Activated CD4-positive, alpha-beta T cell treated with anti-CD3 and anti-CD28 coated beads, Interleukin-2, amount 50 U/mL, for 48 hours (primary cell): ENCODE measurements at places on chromosomes 4 and X.

- DNase-seq, result no peak
Observed at GRCh38 chrX:68761086-68761485, 67.7 kb upstream of the EFNB1 start.

DNA sequence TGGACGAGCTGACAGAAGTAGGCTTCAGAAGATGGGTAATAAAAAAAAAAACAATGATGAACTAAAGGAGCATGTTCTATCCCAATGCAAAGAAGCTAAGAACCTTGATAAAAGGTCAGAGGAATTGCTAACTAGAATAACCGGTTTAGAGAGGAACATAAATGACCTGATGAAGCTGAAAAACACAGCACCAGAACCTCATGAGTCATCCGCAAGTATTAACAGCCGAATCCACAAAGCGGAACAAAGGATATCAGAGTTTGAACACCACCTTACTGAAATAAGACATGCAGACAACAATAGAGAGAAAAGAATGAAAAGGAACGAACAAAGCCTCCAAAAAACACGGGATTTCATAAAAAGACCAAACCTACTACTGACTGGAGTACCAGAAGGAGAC lies 10.5 kb downstream of the NELFA start:
- no peak for DNase-seq

DNA sequence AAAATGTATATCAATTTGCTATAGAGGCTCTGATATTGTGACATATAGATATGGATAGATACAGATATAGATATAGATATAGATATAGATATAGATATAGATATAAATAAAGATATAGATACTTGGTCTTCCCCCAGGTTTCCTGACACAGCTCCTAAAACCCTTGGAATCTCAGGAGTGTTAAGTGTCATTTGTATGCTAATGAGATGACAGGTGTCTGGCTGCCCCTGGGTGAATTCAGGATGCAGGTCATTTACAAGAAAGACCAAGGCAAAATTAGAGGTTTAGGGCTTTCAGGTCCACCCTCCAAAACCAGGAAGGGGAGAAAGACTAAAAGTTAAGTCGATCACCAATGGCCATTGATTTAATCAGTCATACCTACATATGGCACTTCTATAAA lies 1034.8 kb downstream of the PDHA2 start:
- DNase-seq, result no peak

DNA sequence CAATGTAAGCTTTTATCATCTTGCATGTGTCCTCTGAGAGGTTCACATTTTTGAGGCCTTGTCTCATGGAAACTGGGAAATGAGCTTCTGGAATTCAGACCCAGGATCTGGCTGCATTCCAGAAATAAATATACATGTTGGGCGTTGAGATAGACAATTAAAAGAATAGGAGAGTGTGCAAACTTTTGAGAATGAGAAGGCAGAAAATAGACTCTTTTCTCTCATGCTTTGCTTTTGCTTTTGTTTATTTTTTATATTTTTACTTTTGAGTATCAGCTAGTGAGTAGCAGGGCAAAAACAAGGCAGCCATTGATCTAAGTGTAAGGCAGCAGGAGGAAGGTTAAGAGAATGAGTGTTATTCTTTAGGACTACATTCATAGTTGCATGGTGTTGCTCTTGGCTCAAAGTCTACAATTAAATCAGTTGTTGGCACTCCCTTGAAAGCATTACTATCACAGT lies 12.4 kb downstream of the SHROOM3 start:
- DNase-seq, result no peak

DNA sequence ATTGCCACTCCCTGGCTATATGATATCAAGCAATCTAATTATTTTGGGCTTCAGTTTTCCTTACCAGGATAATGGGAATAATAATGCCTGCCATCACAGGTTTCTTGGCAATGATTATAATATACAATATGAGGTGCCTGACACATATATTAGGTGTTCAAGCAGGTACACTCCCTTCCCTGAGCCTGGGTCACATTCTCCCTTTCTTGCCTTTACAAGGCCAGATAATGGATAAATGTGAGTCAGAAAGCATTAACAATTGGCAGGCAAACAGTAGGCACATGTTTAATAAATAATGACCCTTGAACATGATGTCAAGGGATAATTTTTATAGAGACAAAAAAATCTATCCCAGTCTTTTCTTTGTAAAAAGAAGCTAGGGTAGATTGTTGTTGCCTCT lies 17.2 kb downstream of the NDP start:
- no peak for DNase-seq

DNA sequence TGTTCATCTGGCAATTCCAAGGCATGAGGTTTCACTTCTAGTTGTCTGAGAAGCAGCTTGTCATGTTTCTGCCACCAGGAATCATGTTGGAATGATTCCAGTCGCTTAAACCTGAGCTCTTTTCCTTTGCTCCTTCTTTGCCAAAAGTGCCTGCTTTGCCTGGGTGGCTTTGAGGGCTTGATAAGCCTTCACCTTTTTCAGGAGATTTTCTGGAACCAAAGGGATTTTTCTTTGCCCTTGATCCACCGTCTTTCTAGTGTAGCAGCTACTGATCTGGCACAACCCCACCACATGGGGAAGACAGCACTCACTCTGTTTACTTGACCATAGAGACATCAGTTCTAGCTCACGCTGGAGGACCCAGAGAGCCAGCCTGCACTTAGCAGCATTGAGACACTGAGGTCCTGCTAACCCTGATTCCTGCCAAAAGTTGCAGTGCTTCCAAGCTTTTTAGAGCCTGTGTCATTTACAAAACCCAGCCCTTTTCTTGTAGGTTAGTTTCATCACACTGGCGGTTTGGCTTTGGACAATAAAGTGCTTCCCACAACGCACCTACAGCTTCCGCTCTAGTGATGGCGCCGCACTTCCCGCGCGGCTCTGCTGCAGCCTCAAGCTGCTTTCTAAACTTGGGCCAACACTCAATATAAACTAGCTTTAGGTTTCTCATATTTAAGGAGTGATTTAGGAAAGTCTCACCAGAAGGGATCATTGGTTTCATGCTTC lies 7.3 kb upstream of the CCNI start:
- DNase-seq, result no peak

DNA sequence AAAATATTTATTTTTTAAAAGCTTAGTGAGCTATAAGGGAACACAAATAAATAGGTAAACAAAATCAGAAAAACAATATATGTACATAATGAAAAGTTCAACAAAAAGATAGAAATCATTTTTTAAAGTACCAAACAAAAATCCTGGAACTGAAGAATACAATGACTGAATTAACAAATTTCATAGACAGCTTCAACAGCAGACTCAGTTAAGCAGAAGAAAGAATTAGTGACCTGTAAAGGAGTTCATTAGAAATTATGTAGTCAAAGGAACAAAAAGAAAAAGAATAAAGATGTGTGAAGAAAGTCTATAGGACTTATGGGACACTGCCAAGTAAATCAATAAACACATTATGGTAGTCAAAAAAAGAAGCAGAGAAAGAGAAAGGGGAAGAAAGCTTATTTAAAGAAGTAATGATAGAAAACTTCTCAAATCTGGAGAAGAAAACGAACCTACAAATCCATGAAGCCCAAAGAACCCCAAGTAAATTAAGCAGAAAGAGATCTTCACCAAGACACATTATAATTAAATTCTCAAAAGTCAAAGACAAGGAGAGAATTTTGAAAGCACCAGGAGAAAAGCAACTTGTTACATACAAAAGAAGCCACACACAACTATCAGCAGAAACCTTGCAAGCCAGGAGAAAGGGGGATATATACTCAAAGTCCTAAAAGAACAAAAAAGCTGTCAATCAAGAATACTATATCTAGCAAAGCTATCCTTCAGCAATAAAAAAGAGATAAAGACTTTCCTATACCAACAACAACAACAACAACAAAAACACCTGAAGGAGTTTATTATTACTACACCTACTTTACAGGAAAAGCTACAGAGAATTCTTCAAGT lies 338.9 kb downstream of the PTTG2 start:
- no peak for DNase-seq

GRCh38 chrX:149628768-149629167 lies 2.8 kb downstream of the TMEM185A start:
- no peak for DNase-seq

- no peak for DNase-seq
Observed at GRCh38 chr4:108694423-108694822, 44.0 kb downstream of the OSTC start.

DNA sequence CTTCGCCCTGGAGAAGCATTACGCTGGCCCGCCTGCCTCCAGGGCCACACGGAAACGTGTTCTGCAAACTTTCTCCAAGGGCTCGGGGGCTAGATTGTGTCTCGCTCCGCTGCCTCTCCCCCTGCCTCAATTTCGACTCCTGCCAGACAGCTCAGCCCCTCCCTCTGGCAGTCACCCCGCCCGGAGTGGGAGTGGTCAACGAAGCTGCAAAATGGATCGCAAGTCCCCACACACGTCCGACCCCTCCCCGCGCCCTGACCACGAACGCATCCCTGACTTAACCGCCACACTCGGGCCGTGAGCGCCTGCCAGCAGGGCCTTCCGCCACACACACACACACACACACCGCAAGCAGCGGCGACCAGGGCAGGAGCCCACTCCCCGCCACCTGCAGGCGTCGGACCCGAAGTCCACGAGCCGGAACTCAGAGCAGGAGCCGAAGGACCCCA lies 47.0 kb upstream of the NKAP start:
- DNase-seq, result no peak

DNA sequence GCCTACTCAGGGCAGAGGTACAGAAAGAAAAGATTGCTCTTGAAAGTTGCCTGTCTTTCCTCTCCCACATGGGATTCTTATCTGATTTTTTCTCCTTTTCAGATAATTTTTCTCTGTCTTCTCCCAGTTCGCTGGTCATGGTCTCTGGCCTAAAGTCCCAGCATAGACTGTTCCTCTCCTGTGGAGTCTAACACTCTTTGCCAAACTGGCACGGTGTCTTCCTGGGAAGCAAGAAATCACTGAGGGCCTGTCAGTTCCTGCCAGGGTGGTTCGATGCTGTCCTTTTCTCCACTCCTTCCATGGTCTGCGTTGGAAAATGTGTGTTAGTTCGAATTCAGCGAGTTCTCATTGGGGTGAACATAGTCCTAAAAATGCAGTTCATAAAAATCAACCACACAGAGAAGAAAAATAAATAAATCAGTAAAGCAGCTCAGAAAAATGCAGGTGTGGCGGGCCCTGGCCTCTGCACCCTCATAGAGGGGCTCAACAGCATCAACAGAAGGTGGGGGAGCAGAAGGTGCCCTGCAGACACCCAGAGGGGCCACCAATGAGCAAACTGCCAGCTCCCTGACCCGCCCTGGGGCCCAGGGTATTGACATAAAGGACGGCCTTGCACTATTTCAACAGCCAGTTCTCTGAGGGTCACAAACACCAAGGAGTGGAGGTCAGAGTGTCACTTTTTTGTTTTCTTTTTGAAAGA lies 2.1 kb downstream of the RGN start:
- DNase-seq, result no peak

DNA sequence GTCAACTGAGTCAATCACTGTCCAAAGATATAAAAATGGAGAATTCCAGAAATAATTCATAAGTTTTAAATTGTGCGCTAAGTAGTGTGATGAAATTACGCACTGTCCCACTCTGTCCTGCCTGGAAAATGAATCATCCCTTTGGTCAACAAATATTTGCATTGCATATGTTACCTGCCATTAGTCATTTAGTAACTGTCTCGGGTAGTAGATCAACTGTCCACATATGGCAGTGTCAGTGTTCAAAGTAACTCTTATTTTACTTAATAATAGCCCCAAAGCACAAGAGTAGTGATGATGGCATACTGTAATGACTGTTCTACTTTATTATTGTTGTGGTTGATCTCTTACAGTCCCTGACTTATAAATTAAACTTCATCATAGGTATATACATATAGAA lies 3.4 kb downstream of the YTHDC1 start:
- no peak for DNase-seq

DNA sequence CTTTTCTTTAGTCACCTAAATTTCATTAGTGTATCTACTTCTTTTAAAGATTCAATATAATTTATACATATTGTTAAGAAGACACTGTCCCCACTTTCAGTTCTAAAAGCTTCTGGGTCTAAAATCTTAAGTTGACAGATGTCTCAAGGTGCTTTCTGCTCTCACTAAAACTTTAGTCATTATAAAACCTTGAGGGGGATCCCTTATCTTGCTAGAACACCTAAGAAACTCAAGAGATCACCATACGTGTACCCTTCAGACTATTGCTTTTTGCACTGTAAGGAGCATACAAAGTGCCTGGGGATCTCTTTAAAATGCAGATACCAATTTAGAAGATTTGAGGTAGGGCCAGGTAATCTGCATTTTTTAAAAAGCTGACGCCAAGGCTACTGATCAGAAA lies 30.1 kb downstream of the CYBB start:
- DNase-seq, result no peak

DNA sequence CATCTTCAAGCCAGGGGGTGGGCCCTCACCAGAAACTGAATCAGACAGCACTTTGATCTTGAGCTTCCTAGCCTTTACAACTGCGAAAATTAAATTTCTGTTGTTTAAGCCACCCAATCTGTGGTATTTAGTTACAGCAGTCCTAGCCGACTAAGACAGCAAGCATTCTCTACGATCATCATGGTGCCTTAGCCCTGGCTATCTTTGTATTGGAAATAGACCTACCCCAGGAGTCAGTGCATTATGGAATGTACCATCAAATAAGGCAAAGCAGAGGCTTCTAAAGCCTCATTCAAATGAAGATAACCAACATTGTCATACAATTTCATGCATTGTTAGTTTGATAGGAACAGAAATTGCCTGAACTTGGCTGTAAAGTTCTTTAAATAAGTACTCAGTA lies 75.0 kb downstream of the PARM1 start:
- no peak for DNase-seq

- no peak for DNase-seq
Observed at GRCh38 chr4:183888564-183888963, 16.5 kb upstream of the STOX2 start.

DNA sequence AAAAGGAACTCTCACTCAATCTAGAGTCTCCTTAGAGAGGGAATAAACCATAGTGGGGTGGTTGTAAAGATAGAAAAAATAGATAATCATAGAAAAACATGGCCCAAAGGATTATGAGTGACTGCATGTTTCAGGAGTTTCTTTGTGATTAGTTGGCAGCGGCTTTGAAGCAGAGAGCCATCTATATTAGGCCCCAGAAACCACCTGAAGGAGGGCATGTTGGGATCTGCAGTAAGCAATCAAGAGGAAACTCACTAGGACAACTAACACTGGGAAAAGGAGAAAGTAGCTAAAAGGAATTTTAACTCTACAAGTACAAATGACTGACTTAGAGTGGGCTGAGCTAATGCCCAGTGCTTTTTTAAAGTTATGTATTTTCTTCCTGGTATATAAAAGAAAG lies 269.2 kb upstream of the NRK start:
- no peak for DNase-seq
